ENCODE measurements at places on chromosomes 1 and 21. TPM values are rescaled to one million over a fixed set of nuclear protein-coding genes. Genes with fewer than 3 reads are reported as not detected.

DNA sequence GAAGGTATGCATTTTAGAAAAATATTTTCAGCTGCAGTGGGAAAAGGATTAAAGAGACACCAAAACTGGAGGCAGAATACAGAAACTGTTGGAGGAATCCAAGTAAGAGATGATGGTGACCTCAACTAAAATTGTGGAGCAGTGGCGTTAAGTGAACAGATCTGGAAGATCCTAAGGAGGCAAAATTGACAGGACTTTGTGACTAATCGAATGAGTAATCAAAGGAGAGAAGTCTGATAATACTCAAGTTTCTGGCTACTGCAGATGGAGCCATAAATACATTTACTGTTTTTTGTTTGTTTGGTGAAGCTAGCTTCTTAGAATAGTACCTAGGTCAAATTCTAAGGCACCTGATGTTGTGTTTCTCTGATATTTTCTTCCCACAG lies 3.1 kb downstream of the CTBS start:
- no peak for DNase-seq
- no peak overlapping the region for H3K4me3 ChIP-seq
- H3K4me1 ChIP-seq: peaks cover 34% of the 10 kb centered on the region
- H3K27me3 ChIP-seq: no peaks in the 10 kb centered on the region

GRCh38 chr1:164519426-164519825 lies 39.6 kb upstream of the PBX1 start:
- DNase-seq: no peak
- H3K27me3 ChIP-seq: no peaks in the 10 kb centered on the region

DNA sequence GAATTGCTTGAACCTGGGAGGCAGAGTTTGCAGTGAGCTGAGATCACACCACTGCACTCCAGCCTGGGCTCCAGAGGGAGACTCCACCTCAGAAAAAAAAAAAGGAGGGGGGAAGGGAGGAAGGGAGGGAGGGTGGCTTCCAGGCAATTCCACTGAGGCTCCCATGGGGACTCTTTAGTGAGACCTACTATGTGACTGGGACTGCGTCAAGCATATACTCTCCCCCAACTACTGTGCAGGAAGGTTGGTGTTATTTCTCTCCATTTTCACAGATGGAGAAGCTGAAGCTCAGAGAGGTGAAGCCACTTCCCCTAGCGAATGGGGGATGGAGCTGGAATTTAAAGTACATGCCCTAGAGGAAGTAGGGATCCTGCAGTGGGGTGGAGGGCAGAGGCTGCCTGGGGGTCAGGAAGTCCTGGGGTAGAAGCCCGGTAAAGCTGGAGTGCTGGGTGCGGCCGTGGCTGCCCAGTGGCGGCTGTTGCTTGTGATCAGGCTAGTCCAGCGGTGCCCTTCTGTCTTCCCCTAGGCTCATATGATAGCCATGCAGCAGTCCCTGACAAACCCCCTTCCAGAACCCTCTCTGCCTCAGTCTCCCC lies 40.3 kb downstream of the RAP1GAP start:
- DNase-seq: no peak
- no peak overlapping the region for H3K27ac ChIP-seq
- H3K4me1 ChIP-seq: peaks cover 12% of the 10 kb centered on the region
- no peaks in the 10 kb centered on the region for H3K27me3 ChIP-seq

GRCh38 chr1:234069760-234070159 lies 165.3 kb downstream of the SLC35F3 start:
- no peak for DNase-seq
- no peak overlapping the region for H3K27ac ChIP-seq
- H3K4me1 ChIP-seq: no peaks in the 10 kb centered on the region

DNA sequence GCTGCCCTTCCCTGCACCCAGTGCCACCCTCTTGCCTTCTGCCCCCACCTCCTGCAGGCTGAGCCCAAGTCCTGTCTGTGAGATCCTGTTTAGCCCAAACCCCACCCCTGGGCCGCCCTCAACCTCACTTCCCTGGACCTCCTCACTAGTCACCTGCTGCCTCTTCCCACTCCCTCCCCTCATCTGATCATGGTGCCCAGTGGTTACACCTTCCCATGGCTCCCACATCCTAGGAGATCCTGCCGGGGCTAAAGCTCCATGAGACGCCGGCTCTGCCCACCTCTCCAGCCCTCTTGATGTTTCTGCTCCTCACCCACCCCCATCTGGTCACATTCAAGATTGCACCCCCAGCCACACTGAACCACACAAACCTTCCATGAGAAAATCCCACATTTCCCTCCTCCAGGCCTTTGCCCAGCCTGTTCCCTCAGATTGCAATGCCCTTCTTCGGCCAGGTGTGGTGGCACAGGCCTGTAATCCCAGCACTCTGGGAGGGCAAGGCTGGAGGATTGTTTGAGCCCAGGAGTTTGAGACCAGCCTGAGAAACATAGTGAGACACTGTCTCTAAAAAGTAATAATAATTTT lies 17.0 kb downstream of the TTC39A start:
- H3K27ac ChIP-seq: peak overlapping the region; percentile 78
- no peaks in the 10 kb centered on the region for H3K36me3 ChIP-seq
- no peaks in the 10 kb centered on the region for H3K27me3 ChIP-seq
- H3K4me1 ChIP-seq: peaks cover 13% of the 10 kb centered on the region
- no peak for DNase-seq

GRCh38 chr1:178953034-178953433 lies 72.7 kb upstream of the FAM20B start:
- no peak for DNase-seq
- no peaks in the 10 kb centered on the region for H3K4me1 ChIP-seq
- no peaks in the 10 kb centered on the region for H3K36me3 ChIP-seq
- H3K27me3 ChIP-seq: no peaks in the 10 kb centered on the region
- H3K4me3 ChIP-seq: no peak overlapping the region

DNA sequence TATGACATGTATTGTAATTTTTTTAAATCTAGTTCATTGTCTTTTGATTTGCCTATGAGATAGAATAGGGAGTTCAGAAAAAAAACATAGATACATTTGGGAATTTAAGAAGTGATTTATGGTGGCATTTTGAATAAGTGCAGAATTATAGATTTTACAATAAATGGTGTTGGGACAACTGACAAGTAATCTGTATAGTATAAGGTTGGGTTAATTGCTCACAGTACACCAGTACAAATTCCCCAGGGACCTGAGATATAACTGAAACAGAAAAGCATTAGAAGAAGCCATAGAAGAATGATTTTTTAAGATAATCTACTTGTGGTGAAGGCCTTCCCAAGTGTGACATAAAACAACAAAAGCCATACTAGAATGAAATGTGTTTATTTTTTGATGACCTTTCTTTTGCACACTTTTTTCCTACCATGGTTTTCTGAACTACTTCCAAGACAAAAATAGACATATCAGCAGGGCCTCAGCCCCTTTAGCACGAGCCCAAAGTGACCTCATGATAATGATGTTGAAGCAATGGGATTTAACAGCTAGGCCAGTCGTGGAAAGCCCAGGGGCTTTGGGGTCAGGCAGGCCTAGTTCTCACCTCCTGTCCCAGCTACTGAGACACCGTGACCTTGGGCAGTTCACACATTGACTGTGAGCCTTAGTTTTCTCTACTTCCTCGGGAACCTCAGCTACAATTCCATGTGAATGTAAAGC lies 87.4 kb downstream of the GREM2 start:
- no peak overlapping the region for H3K27ac ChIP-seq
- DNase-seq: no peak
- no peaks in the 10 kb centered on the region for H3K27me3 ChIP-seq
- no peak overlapping the region for H3K4me3 ChIP-seq

GRCh38 chr21:42674351-42674940 lies 21.0 kb downstream of the PDE9A start:
- no peaks in the 10 kb centered on the region for H3K36me3 ChIP-seq
- H3K4me3 ChIP-seq: no peak overlapping the region
- H3K27ac ChIP-seq: no peak overlapping the region
- no peak for DNase-seq

DNA sequence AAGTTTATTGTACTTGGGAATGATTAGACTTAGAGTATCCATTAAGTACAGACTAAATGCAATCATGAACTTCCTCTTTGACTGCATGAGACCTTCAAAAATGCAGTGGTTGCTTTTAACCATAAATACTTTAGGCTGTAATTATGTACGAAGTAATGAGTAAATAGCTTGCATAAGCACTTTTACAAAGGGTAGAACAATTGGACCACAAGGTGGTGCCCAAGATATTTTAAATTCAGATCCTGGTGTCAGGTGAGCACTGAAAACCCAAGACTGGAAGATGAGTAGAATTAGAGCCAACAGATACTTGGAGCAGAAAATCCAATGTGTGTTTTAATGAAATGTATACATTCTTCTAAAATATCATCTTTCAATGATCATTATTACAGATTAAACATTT lies 43.4 kb upstream of the RHOU start:
- H3K4me3 ChIP-seq: no peak overlapping the region
- H3K36me3 ChIP-seq: no peaks in the 10 kb centered on the region
- H3K4me1 ChIP-seq: no peaks in the 10 kb centered on the region
- H3K27ac ChIP-seq: no peak overlapping the region
- peak; percentile 26 for DNase-seq

GRCh38 chr1:205225901-205226765 lies 1.6 kb upstream of the TMCC2 start:
- H3K27ac ChIP-seq: no peak overlapping the region
- no peak overlapping the region for H3K4me3 ChIP-seq
- H3K4me1 ChIP-seq: peaks cover 22% of the 10 kb centered on the region
- no peak for DNase-seq
- no peaks in the 10 kb centered on the region for H3K36me3 ChIP-seq

DNA sequence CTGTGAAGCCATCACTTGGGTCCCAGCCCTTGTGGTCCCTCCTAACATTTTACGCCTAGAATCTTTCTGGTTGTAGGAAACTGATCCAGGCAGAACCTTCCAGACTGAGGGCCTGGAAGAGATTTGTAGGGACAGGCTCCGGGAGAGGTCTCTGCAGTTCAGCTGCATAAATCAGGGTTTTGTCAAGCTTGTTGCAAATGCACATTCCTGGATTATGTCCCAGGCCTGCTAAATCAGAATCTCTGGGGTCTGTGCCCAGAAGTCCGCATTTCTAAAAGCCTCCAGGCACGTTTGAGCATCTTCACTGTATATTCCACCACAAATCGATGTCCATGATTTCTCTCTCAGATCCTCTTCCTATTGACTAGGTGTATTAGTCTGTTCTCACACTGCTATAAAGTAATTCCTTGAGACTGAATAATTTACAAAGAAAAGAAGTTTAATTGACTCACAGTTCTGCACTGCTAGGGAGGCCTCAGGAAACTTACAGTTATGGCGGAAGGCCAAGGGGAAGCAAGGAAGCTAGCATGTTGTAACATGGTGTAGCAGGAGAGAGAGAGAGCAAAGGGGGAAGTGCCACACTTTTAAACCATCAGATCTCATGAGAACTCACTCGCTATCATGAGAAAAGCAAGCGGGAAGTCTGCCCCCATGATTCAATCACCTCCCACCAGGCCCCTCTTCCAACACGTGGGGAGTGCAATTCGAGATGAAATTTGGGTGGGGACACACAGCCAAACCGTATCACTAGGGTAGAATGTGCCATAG lies 1.2 kb upstream of the FHAD1 start:
- no peak overlapping the region for H3K4me3 ChIP-seq
- H3K36me3 ChIP-seq: no peaks in the 10 kb centered on the region
- H3K27ac ChIP-seq: no peak overlapping the region
- peak; percentile 61 for DNase-seq

- H3K4me1 ChIP-seq: peaks cover 8% of the 10 kb centered on the region
- peaks cover 3% of the 10 kb centered on the region for H3K36me3 ChIP-seq
- no peak overlapping the region for H3K4me3 ChIP-seq
- peak overlapping the region; percentile 9 for H3K27ac ChIP-seq
- H3K27me3 ChIP-seq: no peaks in the 10 kb centered on the region
Measured at GRCh38 chr1:19363536-19364152, 51.5 kb downstream of the SLC66A1 start.

DNA sequence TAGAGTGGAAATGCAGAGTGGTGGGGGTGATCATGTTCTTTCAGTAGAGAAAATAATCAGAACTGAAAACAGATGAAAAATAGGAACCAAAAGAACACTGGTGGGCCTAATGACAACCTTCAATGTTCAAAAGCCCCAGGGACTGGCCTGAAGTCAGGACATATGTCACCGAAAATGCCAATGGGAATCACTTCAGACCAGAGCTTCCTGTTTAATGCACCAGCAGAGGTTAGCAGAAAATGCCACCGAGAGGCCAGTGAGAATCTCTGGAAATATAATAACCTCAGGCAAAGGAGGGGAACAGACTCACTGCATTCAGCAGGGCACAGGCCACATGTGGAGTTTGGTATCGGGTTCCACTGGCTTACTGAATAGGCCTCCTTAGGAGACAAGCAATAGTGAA lies 15.9 kb upstream of the CD58 start:
- no peaks in the 10 kb centered on the region for H3K36me3 ChIP-seq
- DNase-seq: no peak
- H3K27ac ChIP-seq: no peak overlapping the region
- H3K4me3 ChIP-seq: no peak overlapping the region

DNA sequence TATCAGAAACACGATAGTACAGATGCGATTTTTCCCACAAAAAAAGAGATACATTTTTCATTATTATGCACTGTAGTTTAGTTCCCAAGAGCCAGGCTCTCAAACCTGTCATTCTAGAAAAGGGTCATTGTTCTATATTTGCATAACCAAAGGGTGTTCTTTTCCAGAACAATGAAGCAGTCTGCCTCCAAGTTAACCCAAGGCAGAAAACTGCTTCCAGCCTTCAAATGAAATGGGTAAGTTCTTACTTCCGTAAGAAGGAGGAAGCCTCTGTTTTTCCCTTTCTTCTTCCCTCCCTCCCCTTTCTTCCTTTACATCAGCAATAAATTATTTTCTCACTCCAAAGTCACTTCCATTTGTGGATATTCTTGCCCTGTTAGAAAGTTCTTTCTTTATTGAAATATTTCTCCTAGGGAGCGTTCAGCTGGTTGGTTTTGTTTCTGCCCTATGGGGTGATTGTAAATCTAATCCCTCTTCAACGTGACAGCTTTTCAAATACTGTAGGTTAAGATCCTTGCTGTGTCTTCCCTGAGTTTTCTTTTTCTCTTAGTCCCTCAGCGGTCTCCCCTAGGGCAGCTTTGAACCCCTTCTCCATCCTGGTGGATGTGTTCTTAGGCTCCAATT lies 77.3 kb upstream of the PTGFRN start:
- no peak overlapping the region for H3K27ac ChIP-seq
- H3K4me1 ChIP-seq: no peaks in the 10 kb centered on the region
- no peaks in the 10 kb centered on the region for H3K36me3 ChIP-seq
- no peak overlapping the region for H3K4me3 ChIP-seq
- H3K27me3 ChIP-seq: no peaks in the 10 kb centered on the region

Gene FAM167B
- polyA plus RNA-seq: 30.0 TPM

Gene F13B
- not detected for polyA plus RNA-seq

Gene C1orf141
- not detected for polyA plus RNA-seq
